ENCODE measurements at places on chromosomes 1 and 21.

GRCh38 chr21:41435706-41436105 is 9.7 kb downstream of the MX1 start:
- no peak for DNase-seq

GRCh38 chr1:159185121-159185520 is 13.7 kb downstream of the CADM3 start:
- DNase-seq, result no peak

DNA sequence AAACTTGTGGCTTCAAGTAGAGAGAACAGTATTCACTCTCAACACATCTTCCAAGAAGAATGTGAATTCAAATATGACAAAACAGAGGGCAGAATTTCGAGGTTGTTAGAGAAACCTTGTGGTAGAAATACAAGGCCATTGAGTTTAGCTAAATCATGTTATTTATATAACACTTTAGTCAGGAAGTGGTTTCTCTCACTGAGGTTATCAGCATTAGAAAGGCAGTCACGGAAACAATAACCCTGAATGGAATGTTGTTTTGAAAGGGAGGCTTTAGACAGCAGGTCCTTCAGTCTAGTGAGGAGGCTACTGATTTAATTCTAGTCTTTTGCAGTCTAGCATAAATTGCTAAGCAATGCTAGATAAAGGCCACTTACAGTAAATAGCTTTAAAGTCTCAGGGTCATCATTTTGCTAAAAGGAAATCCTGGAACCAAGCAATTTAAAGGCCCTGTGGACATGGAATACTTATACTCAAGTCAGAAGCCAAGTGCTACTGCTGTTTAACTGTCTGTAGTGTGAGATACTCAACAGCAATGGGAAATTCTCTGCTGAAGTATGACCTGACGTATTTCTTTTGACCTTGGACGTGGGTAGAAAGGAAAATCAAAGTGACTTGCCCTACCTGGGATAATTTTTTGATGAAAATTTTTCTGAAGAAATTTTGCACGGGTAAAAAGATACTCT is 89.0 kb upstream of the CHODL start:
- DNase-seq, result no peak

GRCh38 chr1:100851726-100852125 is 42.9 kb downstream of the EXTL2 start:
- no peak for DNase-seq

DNA sequence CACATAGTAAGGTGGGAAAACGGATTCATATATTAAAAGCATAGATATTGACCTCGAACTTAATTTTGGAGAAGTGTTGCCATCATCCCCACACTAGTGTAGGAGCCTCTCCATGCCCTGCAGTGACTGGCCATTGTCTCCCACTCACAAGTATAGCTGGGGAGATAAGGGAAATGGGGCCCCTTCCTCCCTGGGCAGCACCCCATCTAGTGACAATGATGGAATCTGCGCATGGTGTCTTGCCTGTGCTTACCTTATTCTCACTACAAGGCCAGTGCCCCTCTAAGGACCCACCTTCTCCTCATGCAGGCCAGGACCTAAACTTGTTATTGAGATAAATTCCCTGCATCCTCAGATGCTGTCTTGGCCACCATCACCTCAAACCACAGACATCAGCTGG is 374.9 kb downstream of the NTNG1 start:
- no peak for DNase-seq

DNA sequence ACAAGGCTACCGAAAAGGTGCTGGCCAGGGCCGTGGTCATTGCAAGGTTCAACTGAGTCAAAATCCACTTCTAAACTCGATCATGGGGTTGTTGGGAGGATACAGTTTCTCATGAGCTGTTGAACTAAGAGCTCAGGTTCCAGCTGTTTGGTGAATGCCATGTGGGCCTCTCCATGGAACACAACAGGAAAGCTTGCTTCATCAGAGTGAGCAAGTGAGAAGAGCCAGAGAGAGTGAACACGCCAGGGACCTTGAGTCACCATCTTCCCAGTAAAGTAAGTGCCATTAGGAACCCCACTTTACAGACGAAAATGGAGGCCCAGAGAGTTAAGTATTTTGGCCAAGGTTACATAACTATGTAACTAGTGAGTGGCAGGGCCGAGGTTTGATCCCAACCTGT is 475.1 kb upstream of the VAMP3 start:
- no peak for DNase-seq

DNA sequence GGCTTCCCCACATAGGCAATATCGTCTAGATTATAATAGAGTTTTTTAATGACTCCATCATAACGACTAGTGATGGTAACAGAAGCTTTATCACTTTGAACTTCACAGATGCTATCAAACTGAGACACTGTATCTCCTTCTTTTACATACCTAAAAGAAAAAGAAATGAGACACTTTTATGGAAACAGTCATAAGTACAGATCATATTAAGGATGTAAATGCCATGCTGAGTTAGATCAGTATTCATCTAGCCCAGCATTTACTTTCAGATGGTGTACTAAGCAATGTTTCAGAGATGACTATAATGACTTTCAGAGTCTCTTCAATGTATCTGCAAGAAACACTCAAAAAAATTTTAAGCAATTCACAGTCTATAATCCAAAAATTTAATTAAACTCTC is 18.9 kb downstream of the DBT start:
- no peak for DNase-seq

DNA sequence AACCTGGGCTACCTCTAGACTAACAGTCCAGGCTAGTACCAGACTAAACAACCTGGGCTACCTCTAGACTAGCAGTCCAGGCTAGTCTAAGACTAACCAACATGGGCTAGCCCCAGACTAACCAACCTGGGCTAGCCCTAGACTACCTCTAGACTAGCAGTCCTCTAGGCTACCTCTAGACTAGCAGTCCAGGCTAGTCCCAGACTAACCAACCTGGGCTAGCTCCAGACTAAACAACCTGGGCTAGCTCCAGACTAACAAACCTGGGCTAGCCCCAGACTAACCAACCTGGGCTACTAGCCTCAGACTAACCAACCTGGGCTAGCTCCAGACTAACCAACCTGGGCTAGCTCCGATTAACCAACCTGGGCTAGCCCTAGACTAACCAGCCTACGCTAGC is 2.0 kb downstream of the TFF2 start:
- DNase-seq, result no peak

- DNase-seq, result no peak
Observed at GRCh38 chr1:155052439-155053395, 1.6 kb downstream of the ADAM15 start.

GRCh38 chr1:244439391-244440032 is 12.2 kb downstream of the ADSS2 start:
- DNase-seq, result no peak

GRCh38 chr1:156704166-156704711 is 1.1 kb downstream of the CRABP2 start:
- no peak for DNase-seq

GRCh38 chr1:235527196-235527814 is 23.1 kb upstream of the B3GALNT2 start:
- no peak for DNase-seq

DNA sequence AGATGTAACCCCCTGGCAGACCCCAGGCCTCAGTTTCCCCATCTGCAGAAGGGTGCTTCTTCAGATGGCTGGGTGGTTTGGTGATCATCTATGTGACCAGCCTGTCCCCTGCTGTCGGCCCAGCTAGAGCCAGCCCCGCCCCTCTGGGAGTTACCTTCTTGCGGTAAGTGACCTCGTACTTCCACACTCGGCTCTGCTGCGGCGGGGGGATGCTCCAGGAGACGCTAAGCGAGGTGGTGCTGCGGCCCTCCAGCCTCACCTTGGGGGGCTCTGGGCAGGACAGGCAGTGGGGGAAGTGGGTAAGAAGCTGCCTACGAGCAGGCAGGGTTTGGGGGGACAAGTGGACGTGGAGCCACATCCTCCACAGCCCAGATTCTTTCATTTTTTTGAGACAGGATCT is 20.4 kb downstream of the EPHA2 start:
- DNase-seq, result no peak

GRCh38 chr21:15495965-15496364 is 233.8 kb upstream of the USP25 start:
- DNase-seq, result no peak

GRCh38 chr1:235129774-235130570 is 1.3 kb upstream of the TOMM20 start:
- DNase-seq, result no peak

DNA sequence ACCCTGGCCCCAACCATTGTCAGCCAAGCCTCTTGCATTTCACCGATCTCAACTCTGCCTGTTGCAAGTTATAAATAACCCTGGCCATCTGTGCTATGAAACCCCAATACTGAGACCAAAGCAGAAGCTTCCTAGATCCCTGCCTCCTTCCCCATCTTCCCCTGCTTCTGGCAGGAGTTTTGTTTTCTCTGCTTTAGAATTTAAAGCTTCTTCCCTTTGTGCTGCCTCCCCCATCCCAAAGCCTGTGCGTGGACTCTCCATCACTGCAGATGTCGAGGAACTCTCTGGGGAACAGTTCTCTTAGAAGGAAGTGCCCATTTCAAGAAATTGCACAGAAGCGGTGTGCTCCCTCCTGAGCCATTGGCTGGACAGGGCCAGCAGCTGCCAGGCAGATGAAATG is 17.4 kb upstream of the MYOG start:
- DNase-seq, result no peak

DNA sequence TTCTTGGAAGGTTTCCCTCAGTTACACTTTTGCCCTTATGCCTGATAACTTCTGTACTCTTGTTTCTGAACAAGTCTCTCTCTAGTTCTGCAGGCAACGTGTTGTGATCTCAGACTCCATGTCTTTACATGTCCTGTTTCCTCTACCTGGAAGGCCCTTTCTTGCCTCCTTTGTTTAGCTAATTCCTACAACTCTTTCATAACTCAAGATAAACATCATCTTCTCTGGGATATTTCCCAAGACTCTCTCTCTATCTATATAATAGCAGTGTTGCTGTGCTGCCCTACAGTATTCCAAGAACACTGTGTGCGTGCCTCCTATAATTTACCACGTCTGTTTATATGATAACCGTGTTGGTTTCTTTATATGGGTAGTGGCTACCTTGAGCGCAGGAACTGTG is 47.8 kb downstream of the CHRM3 start:
- no peak for DNase-seq

GRCh38 chr1:192879406-192879805 is 70.6 kb downstream of the RGS2 start:
- no peak for DNase-seq

Data from activated naive CD4-positive, alpha-beta T cell (primary cell).